Bronchial epithelial cell (primary cell): ENCODE measurements at places on chromosomes 13 and 19. TPM values are rescaled to one million over a fixed set of nuclear protein-coding genes. Genes with fewer than 3 reads are reported as not detected.

DNA sequence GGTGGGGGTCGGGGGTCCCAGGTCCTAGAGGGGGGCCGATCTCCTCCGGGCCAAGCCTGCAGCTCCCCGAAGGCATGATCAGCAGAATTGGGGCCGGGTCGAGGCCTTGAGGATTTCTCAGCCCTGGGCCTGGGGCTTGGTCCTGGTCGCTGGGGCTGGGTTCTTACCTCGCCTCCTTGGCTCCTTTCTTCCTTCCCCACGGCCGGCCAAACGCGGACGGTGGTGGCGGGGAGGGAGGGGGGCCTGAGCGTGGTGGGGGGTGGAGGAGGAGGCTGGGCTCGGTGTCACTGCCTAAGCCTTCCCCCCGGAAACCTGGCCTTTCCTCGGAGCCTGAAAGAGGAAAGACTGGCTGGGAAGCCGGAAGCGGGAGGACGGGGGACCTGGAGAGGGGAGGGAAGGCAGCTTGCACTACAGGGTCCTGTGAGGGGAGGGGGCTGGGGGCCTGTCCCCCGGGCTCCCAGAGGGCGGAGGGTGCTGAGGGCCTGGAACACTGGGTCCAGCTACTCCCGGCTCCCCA lies at the start of gene ZNF579:
Gene ZNF579, minus strand, starts transcription at position 221 of the 517 bp plus-strand sequence. CDS start 1,209 bp downstream, outside the sequence.
- DNase-seq = peak; percentile 59

DNA sequence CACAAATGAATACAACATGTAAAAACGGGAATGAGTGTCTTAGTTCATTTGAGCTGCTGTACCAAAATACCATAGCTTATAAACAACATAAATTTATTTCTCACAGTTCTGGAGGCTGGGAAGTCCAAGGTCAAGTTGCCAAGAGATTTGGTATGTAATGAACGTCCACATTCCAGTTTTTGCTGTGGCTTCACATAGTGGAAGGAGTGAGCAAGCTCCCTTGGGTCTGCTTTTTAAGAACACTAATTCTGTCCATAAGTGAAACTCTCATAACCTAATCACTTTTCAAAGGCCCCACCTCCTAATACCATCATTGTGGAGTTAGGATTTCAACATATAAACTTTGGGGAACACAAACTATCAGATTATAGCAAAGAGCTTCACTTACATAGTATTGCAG lies 1189.6 kb downstream of the PCDH9 start:
- DNase-seq = no peak

The SH2D3A gene
- total RNA-seq = 69.6 and 88.5 TPM in 2 replicates

DNA sequence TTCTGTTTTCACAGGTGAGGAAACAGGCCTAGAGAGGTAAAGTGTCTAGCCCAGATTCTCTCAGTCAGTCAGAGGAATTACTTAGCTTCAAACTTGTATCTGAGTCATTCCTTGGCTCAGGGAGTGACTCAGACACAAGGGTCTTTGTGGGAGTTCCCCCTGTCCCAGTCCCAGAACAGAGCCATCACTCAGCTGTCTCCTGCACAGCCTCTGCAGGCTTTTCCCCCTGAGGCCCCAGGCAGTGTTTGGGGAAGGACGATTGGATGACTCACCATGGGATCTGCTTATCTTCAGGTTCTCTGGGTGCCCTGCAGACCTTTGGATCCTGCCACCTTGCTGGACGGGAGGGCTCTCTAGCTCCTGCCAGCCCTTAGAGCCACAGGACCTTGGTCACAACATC lies 13.2 kb downstream of the ZNF793 start:
- peak; percentile 53 for DNase-seq

DNA sequence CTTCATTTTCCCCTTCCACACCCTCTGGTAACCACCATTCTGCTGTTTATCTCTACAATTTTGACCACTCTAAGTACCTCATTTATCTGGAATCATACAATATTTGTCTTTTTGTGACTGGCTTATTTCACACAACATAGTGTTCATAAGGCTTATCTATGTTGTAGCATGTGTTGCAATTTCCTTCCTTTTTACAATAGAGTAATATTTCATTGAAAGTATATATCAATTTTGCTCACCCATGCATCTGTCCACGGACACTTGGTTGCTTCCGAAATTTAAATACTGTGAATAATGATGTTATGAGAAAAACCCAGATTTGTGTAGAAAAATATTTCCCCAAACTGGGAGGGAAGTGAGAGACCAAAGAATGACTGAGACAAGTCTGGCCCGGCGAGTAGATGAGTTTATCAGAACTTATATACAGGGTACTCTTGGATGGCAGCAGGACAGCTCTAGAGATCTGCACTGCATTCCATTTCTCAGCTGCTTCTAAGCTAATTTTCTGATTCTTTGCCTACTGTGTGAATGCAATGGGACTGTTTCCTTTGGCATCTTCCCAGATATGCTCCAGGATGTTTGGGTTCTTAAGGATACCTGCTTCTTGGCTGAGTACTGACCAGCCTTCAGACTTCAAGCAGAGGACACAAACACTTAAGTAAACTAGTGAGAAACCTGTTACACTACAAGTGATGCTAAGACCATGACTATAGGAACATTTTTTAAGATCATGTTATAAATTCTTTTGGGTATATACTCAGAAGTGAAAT lies 834.0 kb upstream of the PCDH9 start:
- DNase-seq = no peak

DNA sequence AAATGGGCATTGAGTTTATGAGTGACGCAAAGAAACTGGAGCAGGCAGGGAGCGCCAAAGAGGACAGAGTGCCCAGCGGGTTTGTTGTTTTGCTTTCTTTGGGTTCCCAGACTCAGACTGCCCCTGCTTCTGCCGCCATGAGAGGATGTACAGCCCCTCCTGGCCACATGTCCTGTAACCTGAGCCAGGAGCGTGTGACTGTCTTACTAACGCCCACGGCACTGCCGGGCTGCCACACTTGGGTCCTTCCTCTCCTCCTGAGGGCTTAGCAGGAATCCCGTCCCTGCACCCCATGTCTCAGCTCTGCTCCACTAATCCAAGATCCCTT lies 80.5 kb downstream of the GPR12 start:
- no peak for DNase-seq

The RAB20 gene
- 5.1 and 8.2 TPM in 2 replicates for total RNA-seq

DNA sequence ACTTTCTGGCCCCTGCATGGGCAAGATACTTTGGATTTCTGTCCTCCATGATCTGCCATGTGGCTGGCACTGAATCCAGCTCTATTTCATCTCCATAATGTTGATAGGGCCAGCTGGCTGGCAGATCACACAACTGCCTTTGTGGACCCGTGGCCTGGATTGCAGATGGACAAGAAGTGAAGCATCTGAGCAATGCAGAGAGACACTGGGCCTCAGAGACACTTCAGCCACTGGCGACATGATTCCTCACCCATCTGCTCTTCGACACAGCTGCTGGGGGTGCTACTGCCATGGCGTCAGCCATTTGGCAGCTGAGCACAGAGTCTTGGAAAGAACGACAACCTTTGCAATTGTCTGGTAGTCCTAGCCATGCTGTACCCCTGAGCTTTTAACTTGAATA lies 79.5 kb upstream of the MYO16 start:
- DNase-seq = no peak

The PDX1 gene
- not detected in 2 replicates for total RNA-seq

DNA sequence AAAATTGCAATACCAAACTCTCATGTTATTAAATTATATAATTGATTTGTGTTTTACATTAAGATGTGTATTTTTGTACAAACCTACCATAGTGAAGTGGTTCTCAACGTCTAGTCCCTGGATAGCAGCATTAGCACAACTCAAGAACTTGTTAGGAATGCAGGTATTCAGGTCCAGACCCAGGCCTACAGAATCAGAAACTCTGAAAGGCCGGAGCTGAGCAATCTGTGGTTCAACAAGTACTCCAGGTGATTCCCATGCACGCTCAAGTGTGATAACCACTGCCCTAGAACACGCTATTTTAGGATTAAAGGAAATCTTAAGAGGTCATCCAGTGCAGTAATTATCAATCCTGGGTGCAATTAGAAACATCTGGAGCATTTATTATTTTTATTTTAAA lies 456.3 kb downstream of the IRS2 start:
- DNase-seq = no peak

- DNase-seq = no peak
Observed at GRCh38 chr13:110301083-110301482, 5.9 kb downstream of the COL4A1 start.

GRCh38 chr13:48563626-48564025 lies 30.7 kb upstream of the RCBTB2 start:
- DNase-seq = no peak

- no peak for DNase-seq
Observed at GRCh38 chr19:16347706-16348105, 23.1 kb downstream of the KLF2 start.

DNA sequence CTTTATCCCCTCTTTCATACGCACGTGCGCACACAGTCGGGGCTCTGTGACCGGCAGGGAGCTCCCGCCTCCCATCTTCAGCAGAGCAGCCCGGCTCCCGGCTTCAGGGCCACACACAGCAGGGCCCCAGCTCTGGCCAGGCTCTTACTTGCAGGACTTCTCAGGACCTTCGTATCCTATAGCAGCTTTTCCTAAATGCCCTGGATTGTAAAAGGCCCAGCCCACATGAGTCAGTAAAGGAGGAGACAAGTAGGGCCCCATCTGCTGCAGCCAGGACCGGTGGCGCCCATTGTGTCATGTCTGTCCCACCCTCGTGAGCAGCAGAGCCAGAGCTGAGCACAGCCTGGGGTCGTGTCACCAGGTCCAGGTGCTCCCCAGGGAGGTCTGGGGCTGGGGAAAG lies 107.6 kb upstream of the VSTM2B start:
- no peak for DNase-seq

DNA sequence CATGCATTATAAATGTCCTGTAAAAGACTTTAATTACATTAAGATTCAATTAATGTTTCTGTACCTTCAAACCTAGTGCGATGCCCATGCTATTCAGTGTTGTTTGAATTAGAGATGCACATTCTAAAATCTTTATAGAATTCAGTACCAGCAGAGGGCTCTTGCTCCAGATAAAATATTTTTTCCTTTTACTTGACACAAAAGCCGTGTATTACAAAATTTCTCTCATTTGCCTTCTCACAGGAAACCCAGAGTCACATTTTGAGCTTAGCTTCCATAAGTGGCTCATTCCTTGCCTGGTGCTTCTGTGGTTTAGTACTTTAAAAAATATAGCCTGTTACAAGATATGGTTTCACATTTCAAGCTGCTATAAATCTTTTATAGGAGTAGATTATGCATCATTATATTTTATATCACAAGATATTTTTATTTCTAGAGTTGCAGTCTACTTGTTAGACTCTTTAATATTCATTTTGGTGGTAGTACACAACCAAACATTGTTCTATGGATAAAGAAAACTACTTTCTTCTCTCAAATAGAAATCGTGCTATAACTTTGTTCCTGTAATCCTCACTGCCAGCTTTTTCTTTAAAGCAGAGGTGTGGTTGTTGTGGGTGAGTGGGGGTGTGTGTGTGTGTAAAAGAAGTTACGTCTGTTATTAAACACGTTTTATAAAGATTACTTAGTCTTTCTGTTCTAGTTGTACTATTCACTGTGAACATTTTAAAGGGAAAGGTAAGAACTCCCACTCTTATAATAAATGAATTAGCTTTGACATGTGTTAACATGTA lies 101.4 kb downstream of the RNF17 start:
- peak; percentile 25 for DNase-seq

DNA sequence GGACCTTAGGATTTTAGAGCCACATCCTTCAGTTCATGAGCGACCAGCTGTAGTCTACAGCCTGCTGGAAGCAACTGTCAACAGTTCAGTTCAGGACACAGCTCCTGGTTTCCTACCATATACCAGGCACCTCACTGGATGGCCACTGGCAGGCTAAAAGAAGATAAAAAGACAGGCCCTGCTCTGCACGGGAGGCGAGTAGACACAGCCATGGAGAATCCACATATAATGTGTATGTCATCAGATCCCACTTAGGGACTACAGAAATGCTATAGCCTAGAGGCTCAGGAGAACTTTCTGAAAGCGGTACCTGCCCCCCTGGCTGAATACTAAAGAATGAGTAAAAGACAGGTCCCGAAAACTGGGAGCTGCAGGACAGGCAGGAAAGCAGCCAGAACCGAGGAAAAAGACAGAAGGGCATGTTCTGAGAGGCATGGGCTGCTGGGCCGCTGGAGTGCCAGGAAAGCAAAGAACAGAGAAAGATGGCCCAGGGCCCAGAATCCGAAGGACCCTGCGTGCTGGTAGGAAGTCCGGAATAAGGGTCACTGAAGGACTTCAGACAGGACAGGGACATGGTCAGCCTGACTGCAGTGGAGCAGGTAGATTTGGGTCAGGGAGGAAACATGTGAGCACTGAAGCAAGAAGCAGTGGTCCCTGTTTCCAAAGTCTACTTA lies 23.5 kb downstream of the DZIP1 start:
- DNase-seq = no peak

DNA sequence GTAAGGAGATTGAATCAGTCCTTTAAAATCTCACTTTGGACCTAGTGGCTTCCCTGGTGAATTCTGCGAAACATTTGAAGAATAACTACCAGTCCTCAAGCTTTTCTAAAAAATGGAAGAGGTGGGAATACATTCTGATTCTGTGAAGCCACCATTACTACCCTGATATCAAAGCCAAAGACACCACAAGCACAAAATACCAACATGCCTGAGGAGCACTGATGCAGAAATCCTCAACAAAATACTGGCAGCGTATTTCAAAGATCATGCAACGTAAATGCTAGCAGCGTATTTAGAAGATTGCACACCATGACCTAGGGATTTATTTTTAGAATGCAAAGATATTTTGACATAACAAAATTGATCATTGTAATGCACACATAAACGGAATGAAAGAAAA lies 14.4 kb downstream of the ATP4B start:
- no peak for DNase-seq

GRCh38 chr13:77752512-77753069 lies 55.1 kb downstream of the SLAIN1 start:
- no peak for DNase-seq

DNA sequence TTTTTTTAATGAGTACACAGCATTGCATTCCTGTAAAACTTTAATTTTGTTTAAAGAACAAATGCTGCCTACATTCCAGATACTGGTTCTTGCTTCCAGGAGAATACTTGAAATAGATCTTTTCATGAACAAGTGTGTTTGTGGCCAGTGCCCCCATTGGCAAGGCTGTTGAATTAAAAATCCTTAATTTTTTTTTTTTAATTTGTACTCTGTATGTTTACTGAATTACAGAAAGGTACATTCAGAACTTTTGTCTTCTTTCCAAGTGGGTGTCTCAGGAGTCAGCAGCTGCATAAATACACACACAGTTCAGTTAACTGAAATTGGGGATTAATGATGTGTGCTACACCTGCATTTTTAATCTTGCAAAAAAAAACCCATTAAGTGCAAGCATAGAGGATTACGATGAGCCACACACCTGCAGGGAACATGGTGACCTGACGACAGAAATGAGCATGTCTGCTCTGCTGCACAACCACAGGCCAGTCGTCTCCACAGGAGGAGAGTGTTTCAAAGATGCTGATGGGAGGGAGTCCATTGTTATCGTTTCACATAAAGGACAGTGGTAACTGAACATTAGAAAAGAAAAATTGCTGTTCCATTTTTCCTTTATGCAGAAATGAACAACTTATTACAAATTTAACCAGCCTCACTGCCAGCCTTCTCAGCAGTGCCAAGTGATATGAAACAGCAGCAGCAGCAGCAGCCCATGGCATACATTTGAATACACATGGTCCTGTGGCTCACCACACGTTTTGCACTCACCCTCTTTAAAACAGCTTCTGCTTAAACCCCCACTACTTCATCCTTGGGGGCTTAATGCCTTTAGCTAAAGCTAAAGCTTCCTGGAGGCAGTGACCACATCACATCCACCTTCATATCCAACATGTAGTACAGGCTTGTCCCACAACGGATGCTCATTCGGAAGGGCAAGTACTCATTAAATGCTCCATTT lies 72.3 kb upstream of the RFC3 start:
- no peak for DNase-seq

The RTBDN gene
- not detected in 2 replicates for total RNA-seq
